HepG2 (cell line): ENCODE measurements at places on chromosomes 12 and 14.

DNA sequence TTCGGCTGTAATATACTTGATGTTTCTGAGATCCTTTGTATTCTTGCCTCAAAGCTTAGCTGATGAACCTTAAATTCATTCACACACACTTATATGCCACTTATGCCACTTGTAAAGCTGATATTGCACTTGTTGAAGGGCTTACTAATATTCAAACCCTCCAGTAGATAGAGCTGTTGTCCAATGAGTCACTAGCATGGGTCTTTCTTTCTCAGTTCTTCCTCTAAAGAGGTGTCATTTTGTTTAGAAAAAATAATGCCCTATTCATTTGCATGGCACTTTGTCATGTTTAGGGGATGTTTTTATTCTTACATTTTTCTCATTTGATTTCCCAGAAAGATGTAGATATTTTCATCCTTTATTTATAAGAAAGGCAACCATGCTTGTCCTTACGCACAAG, 56.4 kb downstream of the MON2 start:
- DNase-seq = no peak

GRCh38 chr14:21675566-21675965, 1.9 kb upstream of the OR4E1 start:
- no peak for DNase-seq

DNA sequence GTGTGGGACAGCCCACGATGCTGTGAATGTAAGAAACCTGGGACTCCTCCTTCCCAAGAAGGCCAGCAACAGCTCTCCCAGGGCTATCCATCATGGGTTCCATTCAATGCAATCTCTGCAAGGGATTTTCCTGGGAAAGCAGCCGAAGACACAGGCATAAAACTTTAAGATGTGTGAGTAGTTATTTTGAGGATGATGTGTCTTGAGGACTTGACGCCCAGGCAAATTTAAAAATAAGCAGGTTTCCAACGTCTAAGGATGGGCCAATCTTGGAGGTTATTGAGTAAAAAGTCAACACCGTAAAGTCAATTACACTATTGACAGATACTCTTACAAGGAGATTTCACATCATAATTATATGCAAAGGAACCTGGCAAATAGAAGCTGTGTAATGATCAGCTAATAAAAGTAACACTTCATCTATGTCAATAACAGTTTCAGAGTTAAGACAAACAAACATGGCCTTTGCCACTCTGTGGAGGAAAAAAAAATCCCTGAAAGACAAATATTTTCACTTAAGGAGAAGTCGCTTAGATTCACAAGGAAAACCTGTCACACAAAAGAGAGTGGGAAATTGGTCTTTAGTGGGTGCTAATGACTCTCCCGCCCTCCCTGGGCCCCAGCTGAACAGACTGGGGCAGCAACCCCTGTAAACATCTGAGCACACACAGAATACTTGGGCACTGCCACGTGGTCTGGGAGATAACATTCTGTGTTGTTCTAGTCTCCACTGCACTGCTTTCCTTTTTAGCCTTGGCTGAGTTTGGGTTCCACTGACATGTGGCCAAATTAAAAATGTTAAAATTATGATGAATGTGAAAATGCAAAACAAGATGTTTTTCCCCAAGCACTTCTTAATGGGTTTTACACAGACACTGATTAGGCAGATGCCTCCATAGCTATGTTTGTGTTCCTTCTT, 240.9 kb downstream of the FOXN3 start:
- no peak for DNase-seq

- no peak for DNase-seq
Observed at GRCh38 chr14:92988786-92989755, 66.1 kb downstream of the CHGA start.
